Germinal center (tissue), 1 donor: ENCODE measurements at places on chromosomes 7 and 10.

DNA sequence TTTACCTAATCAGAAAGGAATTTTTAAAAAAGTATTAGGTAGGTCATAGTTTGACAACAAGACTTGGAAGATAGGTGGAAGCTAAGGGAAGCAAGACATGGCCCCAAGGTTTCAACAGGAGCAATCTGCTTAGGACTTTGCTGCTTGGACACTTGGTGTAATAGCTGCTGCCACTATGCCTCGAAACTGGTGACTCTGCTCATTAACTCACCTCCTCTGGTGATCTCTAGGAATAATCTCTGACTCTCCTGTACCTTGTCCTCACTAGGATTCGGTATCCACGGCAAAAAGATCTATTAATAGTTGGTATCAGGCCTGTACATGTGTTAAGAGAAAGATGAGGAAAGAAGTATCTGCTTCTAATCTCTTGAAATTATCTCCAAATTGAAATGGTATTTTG, 53.1 kb downstream of the PTEN start:
- no peak for DNase-seq

GRCh38 chr7:30844483-30844874, 67.2 kb upstream of the AQP1 start:
- no peak for DNase-seq

- DNase-seq: no peak
These were observed 17.6 kb downstream of the GPRIN2 start for GRCh38 chr10:46538717-46539426.

DNA sequence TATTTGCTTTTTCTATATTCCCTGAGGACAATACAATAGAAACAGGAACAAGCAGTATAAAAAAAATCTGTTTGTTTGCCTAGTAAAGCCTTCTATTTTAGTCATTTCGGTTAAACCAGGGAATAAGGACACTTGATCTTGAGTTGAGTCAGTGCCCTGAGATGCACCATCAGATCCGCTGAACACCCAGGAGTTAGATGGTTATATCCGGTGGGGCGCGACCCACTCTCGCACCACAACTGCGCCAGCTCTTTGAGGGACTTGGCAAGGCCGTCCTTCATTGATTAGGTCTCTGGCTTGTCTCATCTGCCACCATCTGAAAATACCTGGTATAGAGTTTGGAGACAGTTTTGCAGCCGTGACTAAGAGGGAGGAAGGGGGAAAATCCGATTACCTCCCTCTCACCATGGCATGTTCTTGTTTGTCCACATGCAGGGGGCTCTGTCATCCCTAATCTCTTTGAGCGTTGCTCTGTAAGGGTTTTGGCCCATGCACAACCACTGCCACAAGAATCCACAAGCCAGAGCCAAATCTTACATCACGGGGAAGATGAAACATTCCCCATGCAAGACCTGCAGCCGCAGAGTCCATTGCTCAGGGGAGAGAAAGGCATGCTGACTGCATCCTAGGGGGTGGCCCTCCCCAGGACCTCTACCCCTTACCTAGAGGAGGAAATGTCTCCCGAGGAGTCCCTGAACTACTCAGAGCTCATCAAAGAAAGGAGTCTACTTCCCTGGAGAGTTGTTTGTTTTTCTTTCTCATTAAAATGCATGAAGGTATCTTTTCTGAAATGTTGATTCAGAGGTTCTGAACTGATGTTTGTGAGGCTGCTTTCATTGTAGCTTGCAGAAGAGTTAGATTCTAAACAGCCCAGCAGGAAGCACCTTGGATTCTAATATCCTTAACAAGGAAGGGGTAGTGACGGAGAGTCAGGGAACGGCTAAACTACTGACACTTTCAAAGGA, 101.6 kb upstream of the FAM171A1 start:
- no peak for DNase-seq

DNA sequence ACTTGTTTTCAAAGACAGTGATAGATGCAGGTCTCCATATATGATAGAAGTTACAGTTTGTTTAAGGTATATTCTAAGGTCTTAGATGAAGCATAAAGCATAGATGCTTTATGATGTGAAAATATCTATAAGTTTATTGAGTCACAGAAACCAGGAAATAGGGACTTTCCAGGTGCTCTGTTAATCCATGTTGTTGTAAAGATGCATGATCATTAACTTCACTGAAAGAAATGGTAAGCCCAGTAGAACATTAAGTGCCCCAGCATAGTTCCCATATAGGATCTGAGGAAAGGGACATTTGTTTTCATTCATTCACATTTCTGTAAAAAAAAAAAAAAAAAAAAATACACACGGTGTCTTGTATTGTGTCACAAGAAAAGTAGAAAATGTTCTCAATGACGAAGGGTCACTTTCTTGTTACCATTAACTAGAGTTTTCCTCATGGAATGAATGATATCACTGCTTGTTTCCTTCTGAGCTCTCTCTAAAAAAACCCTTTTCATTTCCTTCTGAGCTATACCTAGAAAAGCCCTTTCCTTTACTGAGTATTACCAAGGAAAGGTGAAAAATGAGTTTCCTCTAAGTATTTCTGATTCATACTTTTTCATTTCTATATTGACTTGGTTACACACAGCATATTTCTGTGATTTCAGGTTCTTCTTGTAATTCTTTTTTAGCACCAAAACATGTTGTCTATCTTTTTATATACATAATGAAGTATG, 105.2 kb downstream of the MACC1 start:
- no peak for DNase-seq

- DNase-seq: no peak
These were observed 5.9 kb downstream of the NACAD start for GRCh38 chr7:45082831-45083331.

GRCh38 chr7:129417073-129417472, 17.2 kb upstream of the STRIP2 start:
- no peak for DNase-seq

DNA sequence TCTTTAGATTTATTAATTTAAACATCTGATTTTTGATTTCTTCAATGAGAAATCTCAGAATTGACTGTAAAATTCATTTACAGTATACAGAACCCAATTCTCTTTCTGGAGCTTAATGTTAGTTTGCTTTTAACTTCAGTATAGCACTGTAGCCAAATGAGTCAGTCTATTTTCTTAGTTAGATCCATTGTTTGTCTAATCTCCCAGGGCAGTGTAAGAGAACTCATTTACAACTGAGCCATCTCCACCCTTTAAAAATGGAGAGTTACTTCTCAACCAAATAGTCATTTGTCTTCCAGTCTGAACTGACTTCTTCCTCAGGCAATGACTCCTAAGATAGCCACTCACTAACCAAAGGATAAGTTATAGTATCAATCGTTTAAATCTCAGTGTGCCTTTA, 3.0 kb upstream of the WNT2 start:
- DNase-seq: no peak

- DNase-seq: no peak
These were observed 11.0 kb downstream of the RPS24 start for GRCh38 chr10:78044699-78045098.

- no peak for DNase-seq
These were observed 40.4 kb upstream of the IL6 start for GRCh38 chr7:22686620-22687019.

DNA sequence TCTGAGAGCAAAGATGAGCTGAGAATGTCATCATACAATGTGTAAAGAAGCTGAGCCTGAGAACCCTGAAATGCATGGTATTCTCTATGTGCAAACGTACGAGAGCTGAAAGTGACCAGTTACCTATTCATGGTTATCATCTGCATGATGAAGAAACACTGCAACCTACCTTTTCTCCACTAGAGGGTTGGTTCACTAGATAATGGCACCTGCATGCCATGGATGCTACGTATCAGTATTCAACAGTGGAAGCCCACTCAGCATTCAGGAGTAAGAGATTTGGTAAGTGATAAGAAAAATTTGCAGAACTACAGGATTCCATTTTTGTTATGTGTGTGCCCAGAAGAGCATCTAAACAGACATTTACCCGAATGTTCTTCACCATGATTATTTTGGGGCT, 145.4 kb downstream of the PTPRN2 start:
- DNase-seq: no peak

- DNase-seq: no peak
These were observed 3.9 kb downstream of the CASD1 start for GRCh38 chr7:94513565-94513860.

DNA sequence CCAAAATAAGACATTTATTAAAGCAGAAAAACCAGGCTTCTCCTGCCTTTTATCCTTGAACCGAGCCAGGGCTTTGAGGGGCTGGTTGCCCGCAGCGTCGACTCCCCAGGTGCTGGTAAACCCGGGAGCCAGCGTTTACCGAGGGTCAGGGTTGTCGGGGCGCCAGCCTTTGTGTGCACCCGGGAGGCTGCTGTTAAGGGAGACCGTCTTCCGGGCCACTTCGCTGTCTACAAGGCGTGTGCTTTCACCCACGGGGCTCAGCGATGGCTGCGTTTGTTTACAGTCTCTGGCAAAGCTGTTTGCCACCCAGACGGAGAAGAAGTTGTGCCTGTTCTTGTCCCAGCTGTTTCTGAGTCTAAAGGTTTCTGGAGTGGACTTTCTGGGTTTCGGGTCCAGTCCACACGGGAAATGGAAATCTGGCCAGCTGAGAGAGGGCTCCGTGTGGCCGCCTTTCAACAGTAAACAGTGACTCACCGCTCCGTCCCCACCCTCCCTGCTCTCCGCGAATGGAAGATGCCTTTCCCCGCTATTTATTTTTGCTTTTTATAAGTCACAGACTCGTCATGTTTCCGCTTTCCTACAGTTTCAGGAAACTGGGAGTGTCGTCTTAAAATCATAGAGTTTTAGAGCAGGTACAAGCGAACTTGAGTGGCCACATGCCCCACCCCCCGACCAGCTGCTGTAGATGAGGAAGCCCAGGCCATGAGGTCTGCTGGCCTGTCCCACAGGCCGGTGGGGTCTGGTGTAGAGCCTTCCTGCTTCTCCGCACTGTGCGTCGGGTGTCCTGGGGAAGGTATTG, 2.2 kb downstream of the MAFK start:
- DNase-seq: no peak

DNA sequence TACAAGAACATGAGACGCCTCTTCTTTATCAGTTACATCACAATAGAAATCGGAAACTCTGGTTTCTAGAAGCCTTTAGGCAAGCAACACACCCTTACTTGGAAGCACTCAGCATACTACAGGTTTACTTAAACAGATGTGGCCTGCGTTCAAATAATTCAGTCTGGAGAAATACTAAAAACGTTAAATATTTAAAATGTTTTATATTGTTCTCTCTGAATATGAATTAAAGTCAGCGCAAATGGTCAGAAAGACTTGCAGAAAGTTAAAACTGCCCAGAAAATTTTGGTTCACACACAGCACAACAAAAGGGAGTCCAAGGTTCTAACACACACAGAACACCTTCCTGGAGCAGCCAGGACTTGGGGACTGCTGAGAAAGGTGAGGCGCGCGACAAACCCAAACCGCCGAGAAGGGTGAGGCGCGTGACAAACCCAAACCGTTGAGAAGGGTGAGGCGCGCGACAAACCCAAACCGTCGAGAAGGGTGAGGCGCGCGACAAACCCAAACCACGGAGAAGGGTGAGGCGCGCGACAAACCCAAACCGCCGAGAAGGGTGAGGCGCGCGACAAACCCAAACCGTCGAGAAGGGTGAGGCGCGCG, 25.8 kb downstream of the ESYT2 start:
- DNase-seq: no peak

DNA sequence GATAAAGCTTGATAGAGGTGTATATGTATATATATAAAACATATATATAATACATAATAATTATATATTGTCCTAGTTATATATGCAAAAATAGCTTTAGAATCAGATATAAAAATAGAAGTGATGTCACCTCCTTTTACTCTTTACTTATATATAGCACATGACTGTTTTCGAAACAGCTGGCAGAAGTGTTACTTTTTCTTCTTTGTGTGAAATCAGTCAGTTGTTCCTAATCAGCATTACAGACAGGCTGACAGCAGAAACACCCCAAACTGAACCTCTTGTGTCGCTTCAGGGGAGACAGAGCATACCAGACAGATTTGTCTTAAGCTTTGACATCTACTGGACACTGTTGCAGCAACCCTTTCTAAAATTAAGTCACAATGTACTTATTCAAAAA, 684.9 kb upstream of the CELF2 start:
- DNase-seq: no peak

DNA sequence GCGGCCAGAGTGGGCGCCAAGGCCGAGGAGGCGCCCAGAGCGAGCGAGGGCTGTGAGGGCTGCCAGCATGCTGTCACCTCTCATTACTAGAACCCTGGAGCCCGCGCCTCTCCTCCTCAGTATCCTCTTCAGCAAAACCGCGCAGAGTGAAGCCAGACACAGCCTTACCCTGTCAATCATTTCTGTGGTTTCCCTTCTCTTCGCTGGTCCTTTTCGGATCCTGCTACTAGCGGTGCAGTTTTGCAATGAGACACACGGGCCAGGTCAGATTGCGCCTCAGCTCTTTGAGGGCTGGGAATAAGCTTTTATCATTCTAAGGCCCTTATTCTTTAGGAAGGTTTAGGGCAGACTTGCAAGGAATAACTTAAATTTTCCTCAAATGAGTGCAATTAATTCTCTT, 55.5 kb upstream of the FAM171A1 start:
- no peak for DNase-seq

GRCh38 chr7:16359216-16359615, 62.1 kb downstream of the CRPPA start:
- DNase-seq: no peak

DNA sequence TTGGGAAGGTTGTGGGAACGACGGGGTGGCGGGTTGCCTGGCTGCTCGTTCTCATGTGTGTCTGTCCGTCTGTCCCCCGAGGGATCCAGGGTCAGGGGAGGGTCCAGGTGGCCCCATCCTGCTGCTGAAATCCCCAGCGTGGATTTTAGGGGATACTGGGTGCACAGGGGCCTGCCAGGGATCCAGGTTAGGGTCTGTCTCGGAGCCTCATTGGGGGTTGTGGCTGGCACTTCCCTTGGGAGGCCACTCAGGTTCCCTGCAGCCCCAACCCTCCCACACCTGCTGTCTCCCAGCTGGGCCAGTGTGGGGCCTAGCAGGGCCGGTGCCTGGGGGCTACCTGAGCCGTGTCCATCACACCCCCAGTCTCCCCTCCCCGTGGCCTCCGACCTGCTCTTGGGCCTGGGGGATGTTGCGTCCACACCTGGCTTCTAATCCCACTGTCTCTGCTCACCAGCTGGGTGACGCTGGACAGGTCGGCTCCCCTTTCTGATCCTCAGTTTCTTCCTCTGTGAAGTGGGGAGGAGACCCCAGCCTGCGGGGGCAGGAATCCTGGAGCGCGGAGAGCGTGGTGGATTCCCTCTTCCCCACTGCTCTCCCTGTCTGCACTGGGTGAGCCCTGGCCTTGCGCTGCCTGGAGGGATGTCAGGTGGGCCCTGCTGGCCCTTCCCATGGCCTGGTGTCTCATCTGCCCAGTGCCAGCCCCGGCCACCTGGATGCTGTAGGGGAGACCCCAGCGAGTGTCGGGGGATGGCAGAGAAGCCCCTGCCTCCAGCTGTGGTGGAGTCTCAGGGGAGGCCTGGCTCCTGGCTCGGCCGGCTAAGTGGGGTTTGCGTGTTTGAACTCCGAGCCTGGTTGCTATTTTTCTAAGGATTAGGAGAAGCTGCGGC, 81.6 kb downstream of the UNCX start:
- DNase-seq: no peak

GRCh38 chr7:149562602-149563001, 65.0 kb upstream of the ZNF746 start:
- no peak for DNase-seq
